ENCODE measurements at places on chromosomes 2 and 18.

DNA sequence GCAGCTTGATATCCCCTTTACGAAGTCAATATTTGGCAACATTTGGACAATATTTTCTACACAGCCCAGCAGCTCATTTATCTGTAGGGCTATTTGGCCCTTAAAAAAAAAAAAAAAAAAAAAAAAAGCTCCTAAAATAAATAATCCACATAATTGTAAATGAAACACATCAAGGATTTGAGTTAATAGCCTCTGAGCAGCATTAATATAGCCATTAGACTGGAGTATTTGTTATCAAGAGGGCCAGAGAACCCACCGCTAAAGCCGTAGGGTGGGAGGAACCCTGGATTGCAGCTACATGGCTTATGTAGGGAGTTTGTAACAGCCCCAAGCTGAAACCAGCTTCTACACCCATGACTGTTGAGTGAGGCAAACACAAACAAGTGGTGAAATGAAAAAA, 84.5 kb downstream of the RNF152 start:
- no peak for DNase-seq

DNA sequence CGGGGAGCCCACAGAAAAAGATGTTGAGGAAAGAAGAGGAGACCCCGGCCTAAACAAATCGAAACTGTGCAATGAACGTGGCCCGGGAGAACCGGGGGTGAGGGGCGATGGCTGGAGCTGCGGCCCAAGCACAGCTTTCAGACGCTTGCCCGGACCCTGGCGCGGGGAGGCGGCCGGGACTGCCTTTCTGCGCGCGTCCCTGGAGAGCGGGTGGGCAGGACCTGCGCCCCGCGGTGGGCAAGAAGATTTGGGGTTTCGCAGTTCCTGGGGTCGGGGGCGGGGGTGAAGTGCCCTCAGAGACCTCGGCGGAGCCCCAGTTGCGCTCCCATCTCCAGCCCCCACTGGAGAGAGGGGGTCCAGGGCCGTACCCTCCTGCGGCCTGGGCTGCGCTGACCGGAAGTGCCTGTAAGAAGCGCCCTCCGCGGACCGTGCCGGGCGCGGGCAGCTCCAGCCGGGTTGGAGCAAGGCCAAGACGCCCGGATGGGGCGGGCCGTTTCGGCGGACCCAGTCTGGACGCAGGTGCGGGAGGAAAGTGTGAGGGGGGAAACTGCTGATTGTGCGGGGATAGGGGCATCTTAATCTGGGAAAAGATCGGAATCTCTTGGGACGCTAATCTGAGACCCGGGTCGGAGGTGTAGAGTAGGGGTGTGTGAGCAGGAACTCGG, 11.6 kb downstream of the EN1 start:
- DNase-seq, result no peak

DNA sequence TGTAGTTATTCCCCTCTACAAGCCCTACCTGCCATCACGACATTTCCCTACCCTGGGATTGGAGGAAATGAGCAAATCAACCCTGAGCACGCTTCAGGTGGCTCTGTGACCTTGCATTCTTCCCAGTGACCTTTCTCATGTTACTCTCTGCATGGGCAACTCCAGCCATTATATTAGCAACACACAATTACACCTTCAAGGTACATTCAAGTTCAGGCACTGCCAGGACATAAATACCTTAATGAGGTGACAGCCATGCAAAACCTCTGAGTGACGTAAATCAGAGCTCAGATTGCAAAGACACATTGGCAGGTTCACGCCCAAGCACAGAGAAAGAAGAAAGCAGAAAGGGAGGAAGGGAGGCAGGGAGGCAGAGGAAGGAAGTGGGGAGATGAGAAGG, 68.7 kb upstream of the ALK start:
- no peak for DNase-seq

DNA sequence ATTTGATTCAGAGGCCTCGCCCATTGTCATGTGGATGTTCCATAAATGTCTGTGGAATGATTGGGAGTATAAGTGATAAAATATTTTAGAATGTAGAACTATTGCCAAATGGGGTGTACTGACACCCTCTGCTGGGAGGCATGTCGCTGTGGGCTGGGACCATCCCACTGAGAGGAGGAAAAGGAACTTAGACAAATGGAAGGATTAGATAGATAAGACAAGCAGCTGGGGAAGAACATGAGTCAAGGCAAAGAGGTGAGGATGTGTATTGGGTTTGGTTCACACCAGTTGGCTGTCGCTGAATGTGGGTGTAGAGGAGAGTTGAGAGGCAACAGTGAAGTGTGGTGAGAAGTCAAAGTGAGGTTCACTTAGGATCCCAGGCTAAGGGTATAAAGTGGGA, 4.0 kb downstream of the C2orf74 start:
- DNase-seq, result no peak

Measured in H54 (cell line).